Esophagus squamous epithelium (tissue), 5 donors: ENCODE measurements at places on chromosomes 1 and 21.

DNA sequence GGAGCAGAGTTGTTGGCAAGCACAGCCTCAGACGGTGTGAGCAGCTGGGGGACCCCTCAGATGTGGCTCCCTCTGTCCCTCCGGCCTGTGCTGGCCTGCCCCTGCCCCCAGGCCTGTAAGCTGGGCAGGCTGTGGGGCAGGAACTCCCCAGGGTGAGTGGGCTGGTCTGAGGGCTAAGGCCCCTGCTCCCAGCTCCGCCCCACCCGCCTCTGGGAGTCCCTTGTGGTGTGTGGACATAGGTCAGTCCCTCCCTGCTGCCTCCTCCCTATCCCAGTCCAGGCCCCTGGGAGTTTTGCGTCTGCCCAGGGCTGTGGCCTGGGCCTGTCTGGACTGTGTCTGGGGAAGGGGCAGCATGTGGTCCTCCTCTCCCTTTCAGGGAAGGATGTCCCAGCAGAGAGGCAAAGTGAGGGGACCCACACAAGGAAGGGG lies 3.6 kb upstream of the VWA1 start:
- no peak for DNase-seq

GRCh38 chr21:46374761-46375389 lies 50.9 kb downstream of the PCNT start:
- no peak for DNase-seq

DNA sequence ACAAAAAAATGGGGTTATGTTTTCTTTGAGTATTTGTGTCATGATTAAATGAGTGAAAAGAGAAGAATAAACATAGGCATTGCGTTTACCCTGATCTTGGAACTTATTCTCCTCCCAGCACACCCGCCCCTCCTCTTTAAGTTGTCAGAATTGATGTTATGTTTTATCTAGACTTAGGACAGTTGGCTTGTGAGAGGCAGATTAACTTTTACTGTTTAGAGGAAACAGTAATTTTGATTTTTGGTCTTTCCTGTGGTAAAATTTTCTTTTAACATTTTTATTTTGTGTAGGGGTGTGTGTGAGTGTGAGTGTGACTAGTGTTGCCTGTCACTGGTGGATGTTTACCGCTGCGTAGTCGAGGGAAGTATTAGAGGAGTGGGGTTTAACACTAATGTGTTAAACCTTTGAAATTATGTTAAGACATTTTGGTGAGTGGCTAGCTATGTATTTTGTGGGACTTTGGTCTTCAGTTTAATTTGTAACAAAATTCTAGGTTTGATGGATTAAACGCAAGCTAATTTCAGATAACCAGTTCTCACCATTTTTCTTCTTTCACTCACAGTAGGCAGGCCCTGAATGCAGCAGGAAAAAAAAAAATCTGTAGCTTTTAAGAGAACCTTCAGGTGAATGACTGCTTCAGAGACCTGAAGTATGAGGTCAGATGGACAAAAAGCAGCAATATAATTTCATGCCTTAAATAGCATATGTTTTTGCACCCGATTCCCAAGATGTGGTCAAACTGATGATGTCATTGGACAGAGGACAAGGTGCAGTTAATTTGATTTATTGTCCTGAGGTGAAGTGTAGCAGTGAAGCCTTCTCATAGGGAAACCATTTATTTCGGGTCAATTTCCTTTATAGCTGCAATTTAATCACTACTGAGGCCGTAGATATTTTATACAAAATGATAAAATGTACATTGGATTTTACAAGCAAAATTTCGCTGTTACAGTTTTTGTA lies 2.7 kb downstream of the POU2F1 start:
- no peak for DNase-seq

- DNase-seq = no peak
Measured at GRCh38 chr1:9250411-9251381, 16.1 kb downstream of the H6PD start.

GRCh38 chr1:205013683-205014367 lies 29.2 kb upstream of the CNTN2 start:
- no peak for DNase-seq

GRCh38 chr1:184499616-184500015 lies 112.8 kb downstream of the C1orf21 start:
- no peak for DNase-seq

DNA sequence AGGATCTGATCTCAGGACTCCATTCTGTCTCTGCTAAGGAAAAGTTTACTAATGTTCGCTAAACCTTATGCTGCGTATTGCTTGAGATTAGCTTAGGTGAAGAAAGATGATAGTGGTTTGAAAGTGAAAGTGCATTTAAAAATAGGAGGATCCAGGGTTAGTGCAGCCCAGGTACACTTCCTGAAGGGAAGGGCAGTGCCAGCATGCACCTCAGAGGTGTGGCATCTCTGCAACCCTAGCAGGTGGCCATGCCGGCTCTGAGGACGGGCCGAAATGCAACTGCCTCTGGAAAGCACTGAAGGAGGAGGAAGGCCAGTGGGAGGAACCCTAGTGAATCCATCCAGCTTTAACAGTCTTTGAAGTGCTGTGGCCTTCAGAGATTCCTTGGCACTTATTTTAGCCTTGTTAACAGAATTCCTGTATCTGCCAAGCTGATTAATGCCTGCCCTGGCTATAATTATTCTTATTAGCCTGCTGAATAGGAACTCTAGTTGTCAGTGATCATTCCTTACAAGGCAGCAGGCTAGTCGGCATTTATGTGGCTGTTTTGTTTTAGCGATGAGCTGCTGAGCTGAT lies 5.5 kb downstream of the PTGFRN start:
- no peak for DNase-seq

- DNase-seq = no peak
Measured at GRCh38 chr21:45551316-45551715, 9.1 kb upstream of the SLC19A1 start.

DNA sequence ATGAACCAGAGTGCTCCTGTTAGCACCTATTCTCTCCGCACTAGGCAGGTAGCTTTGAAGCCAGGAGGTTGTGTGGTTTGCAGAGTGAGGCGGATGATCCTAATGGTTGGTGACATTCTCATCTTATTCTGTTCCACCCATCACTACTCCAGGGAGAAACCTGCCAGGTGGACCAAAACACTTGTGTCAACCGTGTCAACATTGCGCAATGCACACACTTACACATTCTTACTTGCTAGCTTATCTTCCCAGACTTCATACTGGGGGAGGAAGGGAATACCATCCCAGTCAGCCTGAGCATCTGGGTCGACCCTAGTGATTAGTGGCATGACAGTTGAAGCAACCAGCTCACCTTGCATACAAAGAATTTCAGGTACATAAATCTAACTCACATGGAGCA lies 236.9 kb downstream of the RPS6KC1 start:
- no peak for DNase-seq

DNA sequence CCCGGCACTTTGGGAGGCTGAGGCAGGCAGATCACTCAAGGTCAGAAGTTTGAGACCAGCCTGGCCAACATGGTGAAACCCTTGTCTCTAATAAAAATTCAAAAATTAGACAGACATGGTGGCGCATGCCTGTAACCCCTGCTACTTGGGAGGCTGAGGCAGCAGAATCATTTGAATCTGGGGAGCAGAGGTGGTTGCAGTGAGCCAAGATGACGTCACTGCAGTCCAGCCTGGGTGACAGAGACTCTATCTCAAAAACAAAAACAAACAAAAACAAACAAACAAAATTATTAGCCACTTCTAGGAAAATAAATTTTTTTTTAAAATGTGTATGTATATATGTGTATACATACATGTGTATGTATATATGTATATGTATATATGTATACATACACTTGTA lies 320.3 kb upstream of the ADGRL4 start:
- DNase-seq = no peak

DNA sequence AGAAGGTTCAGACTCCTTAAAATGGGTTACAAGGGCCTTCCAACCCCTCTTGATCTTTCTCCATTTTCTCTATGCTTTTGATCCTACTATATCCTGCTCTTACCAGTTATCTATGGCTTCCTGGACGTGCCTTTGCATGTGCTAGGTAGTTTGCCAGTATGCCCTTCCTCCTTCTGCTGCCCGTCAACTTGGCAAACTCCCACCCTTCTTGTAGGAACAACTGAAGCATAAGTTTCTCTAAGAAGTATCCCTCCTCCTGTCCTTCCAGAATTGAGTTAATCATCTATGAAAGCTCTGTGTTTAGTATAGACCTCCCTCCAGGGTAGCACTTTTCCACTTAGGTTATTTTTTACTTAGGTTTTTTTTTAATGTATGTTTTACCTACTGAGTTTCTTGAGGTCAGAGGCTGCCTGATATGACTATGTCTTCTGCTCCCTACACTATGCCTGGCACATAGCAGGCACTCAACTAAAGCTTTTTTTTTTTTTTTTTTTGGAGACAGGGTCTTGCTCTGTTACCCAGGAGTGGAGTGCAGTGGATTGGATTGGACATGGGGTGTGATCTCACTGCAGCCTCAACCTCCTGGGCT lies 10.0 kb upstream of the IGSF3 start:
- no peak for DNase-seq

DNA sequence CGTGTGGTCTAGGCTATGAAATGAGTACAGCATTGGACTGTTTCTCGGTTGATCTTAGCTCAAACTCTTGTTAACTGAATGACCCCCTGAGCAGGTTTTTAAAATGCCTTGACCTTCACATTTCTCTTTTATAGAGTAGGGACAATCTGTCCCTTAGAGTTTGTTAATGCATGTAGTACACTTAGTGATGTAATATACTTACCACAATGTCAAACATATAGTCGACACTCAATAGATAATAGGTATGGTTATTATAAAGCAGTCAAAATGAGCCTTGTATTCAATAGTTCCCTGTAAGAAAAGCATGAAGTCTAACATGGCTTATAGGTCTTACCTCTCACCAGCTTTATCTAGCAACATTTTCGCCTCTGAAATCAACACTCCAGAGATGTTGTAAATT lies 161.0 kb upstream of the RUNX1 start:
- no peak for DNase-seq
